ENCODE measurements at places on chromosomes 6 and 20.

DNA sequence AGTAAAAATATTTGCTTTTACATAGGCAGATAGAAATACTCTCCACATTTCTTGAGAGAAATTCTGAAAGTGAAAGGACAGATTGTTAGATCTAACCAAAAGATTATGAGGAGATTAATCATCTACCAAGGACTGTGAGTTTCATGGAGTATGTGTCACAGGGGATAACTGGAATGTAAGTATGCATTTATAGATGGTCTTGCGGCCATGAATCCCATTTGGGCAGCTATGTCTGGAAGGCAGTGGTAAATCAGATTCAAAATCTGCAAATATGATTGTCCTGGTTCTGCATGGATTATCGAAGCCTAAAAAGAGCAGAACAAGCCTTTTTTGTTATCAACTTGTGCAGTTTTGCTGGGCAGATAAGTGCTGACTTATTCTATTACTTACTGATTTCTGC, 293.8 kb downstream of the RFPL4B start:
- no peak for DNase-seq

GRCh38 chr20:53699906-53700305, 106.3 kb upstream of the ZNF217 start:
- no peak for DNase-seq

DNA sequence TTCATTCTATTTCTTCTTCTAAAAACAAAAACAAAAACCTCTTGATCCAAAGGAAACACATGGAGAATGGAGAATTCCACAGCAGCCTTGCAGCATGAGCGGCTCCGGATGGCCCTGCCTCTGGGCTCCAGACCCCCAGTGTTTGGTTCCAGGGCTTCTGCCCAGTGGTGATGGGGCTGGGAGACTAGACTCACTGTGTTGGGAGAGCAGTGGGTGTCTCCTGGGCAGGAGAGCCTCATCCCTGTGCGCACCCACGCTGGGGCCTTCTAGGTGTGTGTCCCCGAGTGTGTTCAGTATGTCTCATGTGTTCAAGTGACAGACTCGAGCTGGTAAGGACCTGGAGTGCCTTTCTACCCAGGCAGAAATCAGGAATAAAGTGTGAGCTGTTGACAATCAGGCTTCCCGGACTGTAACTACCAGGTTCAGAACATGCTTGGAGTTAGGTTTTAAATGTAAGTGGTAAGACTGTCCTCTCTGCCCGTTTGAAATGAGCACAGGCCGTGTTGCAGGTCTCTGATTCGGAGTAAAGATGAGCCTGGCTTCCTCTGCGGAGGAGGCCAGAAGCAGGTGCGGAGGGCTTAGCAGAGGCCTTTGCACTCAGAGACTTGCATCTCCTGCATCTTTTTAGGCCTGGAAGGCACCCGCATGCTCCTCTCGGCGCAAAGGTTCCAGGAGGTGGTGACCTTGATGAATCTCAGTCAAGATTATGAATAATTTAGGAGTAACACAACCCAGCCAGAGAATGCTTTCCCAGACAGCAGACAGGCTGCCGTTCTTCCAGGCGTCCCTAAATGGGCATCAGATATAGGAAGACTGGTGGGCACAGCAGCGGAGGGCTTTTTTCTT, 253.6 kb downstream of the CDH26 start:
- DNase-seq = no peak

- no peak for DNase-seq
Measured at GRCh38 chr6:34202329-34203201, 34.1 kb upstream of the HMGA1 start.

- no peak for DNase-seq
Measured at GRCh38 chr20:46826343-46826984, 68.2 kb upstream of the EYA2 start.

DNA sequence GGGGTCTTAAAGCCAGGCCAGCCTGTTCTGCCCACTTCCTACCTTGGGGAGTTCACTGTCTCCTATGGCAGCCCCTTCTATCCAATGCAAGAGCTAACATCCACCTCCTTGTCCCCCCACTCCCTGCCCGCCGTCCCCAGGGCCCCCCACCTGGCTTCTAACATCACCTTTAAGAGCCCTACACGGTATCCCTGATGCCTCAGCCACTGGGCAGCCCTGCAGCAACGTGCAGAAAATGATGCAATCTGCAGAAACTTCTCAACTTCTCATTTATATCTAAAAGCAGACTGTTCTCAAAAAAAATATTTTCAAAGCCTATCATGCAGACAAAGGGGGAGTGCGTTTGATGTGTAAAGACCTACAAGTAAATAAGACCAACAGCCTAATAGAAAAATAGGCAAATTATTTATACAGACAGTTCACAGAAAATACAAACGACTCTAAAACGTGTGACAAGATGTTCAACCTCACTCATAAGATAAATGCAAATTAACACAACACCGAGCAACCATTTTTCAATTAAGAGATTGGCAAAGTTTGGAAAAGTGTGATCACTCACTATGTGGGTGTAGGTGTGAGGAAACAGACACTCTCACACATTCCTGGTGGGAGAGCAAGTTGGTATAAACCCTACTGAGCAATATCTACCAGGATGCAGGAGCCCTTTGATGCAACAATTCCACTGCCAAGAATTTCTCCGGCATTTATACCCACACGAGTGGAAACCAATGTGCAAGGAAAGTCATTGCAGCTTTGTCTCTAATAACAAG, 15.1 kb upstream of the HCK start:
- DNase-seq = no peak

GRCh38 chr20:38706509-38706908, 17.8 kb upstream of the SLC32A1 start:
- DNase-seq = no peak

Measured in RPMI8226 (cell line).